ENCODE measurements at places on chromosomes 16 and 17.

DNA sequence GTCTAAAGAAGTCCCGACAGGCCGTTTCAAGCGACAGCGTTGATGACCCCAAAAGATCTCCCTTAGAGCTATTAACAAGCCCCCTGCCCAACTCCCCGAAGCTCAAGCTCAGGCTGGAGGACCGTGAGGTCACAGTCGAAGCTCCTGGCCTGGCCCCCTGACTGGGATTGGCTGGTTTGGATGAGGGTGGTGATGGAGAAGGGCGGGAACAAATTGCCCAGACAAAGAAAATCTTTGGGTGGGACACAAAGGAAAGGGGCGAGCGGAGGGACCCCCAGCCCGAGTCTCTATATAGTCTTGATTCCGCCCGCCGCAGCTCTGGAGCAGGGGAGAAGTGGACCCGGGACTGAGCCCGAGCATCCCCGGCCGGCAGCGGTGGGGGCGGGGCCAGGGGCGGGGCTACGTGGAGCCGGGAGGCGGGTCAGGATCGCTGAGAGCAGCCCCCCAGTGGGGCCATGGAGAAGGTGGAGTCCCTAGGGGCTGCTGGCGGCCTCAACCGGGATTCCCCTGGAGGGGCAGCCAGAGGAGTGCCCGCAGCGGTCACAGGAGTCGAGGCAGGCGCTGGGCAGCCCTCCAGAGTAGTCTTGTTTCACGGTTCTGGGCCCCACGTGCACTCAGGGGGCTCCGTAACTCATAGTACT lies 982 bp upstream of the NEURL4 start:
- DNase-seq = peak; percentile 72

DNA sequence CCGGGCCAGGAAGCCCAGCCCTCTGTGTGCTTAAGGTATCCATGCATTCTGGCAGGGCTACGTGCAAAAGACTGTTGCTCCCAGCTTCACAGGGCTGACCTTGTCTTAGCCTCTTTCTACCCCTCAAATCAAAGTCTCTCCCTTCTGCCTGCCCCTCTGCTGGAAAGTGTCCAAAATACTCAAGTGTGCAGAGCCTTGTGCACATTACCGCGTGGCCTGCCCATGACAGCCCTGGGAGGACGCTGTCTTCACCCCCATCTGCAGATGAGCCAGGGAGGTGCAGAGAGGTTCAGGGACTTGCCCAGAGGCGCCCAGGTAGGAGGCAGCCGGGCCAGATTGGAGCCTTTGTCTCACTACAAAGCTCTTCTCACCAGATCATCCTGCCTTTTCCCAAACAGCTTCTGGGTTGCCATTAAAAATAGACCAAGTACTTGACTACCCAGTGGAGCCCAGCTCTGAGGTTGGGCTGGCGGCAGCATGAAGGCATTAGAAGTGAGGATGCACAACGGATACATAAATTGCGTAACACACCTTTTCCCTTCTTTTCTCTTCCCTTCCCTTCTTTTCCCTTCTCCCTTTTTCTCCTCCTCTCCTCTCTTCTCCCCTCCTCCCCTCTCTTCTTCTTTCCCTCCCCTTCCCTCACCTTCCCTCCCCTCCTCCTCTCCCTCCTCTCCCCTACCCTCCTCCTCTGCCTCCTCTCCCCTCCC lies 3.5 kb downstream of the CACNG4 start:
- DNase-seq = no peak

DNA sequence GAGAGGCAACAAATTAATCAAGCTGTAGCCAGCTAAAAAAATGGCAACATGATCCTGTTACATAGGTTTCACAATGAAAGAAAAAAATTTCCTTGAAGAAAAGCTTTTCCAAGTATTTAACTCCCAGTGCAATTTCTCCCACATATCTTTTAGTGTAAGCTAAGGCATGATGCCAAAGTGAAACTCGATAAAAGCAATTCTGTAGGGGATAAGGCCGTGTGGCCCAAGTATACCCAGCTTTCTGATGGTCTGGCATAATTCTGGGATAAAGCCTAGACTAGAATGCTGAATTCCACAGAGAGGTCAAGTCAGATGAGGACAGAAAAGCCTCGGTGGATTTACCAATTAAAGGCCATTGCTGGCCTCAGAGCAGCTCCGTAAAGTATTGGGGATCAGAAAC lies 36.2 kb downstream of the CTCF start:
- no peak for DNase-seq

GRCh38 chr16:66503030-66503429 lies 46.9 kb downstream of the TK2 start:
- peak; percentile 10 for DNase-seq

- DNase-seq = no peak
These were observed 127.3 kb downstream of the NLK start for GRCh38 chr17:28169621-28170349.

DNA sequence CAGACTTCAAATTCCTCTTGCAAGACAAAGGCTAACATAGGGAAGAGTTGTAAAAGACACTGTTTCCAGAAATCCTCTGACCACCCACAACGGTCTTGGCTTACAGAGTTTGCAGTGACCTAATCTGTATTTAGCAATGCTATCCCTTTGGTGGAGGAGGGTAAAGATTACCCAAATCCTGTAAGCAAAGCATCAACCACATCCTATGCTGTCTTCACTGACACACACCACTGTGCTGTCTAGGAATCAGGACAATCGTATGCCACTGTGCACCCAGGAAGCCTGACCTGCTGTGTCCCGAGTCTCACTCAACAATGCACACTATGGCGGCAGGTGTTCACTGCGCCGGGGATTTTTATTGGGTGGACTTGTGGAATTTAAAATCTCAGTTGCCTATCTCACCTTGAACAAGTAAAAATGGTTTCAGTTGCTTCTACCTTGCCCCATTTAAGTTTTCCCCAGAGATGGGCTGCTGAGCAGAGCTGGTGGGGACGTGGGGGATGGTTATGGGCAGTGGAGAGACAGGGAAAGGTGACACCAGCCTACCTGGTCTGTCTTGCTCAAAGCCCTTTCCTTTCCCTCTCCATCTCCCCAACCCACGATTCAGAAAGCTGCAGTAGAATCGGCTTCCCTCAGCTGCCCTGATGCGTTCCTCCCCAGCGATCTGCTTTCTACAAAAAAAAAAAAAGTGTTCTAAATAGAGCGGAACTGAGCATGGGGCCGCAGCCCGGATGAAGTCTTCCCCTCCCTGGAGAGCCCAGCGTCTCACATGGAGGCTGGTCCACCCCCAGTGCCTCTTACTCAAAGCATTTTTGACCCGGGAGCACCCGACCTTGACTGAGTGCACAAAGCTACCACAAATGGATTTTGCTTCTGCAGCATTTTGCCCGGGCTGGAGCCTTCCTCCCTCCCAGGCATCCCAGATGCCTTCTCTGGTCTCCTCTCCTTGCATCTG lies 271.5 kb downstream of the SOX9 start:
- DNase-seq = no peak

GRCh38 chr17:60675997-60676396 lies 1.7 kb upstream of the BCAS3 start:
- no peak for DNase-seq

DNA sequence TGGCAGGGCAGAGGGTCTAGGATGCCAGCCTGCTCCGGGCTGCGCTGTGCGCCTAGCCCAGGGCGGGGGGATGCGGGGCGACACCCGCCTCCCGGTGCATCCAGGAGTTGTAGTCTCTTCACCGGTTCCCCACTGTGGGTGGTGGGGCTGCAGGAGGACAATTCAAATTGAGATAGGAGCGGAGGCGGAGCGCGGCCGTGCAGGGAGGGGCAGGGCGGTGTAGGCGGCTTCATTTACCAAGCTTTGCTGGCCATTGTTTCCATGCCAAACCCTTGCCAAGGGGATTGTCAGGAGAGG lies 2047.4 kb downstream of the TP53TG3F start:
- no peak for DNase-seq

DNA sequence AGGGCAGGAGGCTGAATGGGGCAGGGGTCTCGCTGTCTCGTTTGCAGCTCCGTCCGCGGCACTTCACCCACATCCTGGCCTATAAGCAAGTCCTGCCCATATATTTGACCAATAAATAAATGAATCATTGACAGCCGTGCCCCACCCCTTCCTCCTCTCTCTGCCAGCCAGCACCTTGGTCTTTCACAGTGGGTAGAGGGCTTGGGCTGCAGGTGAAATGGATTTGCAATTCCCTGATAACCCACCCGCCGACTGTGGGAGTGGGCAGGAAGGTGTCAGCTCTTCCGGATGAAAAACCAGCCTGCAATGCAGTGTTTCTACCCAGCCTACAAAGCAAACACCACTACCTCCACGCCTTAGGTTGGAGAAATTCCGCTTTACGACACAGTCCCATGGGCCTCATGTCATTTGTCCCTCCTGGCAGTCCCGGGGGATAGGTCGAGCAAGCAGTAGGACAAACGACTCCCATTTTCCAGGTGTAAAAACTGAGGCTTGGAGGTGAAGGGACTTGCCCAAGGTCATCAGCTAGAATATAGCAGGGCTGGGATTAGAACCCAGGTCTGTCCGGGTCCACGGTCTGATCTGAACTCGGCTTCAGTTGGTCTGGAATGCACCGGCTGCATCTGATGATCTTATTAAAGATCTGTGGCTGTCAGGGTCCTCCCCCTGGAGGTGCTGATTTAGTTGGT lies 79.0 kb downstream of the ABCC1 start:
- DNase-seq = no peak

DNA sequence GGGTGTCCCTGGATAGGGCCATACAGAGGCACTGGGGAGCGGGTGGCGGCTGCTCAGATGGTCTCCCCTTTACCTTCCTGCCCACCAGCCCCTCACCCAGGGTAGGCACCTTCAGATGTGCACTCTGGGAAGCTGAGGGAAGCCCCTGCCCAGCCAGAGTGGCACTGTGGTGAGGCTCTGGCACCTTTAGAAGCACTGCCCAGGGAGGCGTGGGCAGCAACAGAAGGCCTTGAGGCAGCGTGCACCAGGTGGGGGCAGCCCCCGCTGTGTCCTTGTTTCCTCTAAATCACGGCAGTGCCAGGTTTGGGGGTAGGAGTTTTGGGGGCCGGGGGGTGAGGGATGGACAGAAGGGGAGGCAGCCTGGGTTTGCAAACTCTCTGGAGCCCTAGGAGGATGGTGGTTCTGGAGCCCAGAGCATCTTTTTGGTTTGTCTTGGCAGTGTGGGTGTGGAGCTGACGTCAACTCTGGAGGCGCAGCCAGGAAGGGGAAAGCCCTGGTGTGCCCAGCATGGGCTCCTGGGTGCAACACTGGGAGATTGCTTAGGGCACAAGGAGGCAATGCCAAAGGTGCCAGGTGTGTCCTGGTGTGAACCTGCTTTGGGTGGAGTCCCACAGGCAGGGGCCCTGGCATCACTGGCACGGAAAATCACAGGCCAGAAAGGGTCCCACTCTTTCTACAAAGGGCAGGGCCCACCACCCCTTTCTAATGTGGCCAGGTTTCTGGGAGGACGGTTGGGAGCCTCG lies 23.1 kb upstream of the CDC42EP4 start:
- no peak for DNase-seq

DNA sequence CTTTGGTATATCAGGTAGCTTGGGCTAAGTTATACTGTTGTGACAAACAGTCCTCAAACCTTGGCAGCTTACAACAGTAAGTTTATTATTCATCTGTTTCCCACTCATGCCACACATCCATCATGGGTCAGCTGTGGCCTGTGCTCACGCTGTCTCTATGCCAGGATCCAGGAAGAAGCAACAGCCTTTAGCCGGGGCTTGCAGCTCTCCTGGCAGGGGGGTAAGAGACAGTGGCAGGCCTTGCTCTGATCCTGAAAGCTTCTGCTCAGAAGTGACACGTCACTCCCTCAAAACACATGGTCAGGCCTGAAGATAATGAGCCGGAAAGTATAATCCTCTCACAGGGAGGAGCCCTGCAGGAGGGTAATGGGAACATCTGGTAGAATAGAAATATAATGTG lies 377.6 kb downstream of the CPPED1 start:
- no peak for DNase-seq

GRCh38 chr16:19837331-19837980 lies 47.2 kb downstream of the GPRC5B start:
- no peak for DNase-seq

- DNase-seq = no peak
These were observed 2.1 kb downstream of the MEFV start for GRCh38 chr16:3254309-3254708.

GRCh38 chr16:54577651-54578128 lies 291.1 kb upstream of the IRX3 start:
- no peak for DNase-seq

DNA sequence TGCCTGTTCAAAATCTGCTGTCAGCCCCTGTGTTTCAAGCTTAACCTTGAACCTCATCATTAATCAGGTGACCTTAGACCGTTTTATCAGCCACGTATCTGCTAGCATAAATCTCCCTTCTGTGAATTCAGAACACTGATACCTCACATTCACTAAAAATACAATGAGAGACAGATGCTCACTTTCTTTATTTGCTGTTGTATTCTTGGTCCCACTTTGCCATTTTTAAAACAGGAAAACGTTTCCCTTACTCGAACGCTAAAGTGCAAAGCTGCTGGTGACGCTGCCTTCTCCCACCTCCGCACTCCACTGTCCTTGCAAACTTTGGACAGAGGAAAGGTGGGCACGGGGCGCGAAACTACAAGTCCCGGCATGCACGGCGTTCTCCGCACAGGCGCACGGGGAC lies 220 bp upstream of the ARHGAP44 start:
- no peak for DNase-seq

DNA sequence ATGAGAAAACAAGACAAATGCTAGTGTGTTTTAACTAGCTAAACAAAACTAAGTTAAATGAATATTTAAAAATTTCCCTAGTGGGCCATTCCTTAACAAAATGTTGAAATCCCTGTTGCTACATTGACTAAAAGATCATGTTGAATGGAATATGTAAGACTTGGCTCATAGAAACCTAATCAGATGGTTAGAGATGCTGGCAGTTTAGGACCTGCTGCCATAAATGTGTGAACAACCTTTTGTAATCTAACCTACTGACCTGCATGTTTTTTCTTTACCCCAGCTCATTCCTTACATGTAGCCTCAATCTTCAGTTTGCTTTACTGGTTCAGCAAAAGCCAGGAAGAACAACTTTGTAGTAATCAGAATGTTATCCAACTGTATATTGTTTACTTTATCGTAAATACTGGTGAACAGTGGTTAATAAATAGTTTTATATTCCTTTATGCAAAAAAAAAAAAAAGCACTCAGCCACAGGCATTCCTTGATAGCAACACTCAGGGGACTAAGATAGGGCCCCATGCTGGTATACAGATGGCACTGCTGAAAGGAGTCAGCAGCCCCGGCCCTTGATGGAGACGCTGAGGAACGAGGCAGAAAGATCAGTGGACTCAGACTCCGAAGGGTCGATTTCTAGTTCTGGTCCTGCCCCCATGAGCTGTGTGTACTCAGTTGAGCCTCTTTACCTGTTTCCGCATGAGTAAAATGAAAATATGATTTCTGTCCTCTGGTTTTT lies 78.2 kb downstream of the MARF1 start:
- DNase-seq = no peak

GRCh38 chr16:65005696-65006095 lies 116.2 kb downstream of the CDH11 start:
- DNase-seq = no peak

- DNase-seq = no peak
These were observed 6.9 kb upstream of the CD300LD start for GRCh38 chr17:74599023-74599399.

- no peak for DNase-seq
These were observed 74.3 kb downstream of the DNAH3 start for GRCh38 chr16:21076186-21076883.
